ENCODE measurements at places on chromosomes 4 and X.
A peak's percentile ranks its signal among the peaks of the same experiment; 100 is the strongest.

- no peak for DNase-seq
Observed at GRCh38 chr4:41787931-41788330, 39.4 kb upstream of the PHOX2B start.

GRCh38 chr4:86971355-86971683, 36.5 kb downstream of the AFF1 start:
- no peak for DNase-seq

- no peak for DNase-seq
Observed at GRCh38 chr4:101337688-101338087, 9.6 kb downstream of the PPP3CA start.

GRCh38 chrX:6890544-6891261, 256.8 kb upstream of the STS start:
- DNase-seq, result no peak

- DNase-seq, result peak; percentile 32
Observed at GRCh38 chr4:171812665-171813525, at the start of gene GALNTL6. Gene GALNTL6 (plus strand): TSS chr4:171813404.

DNA sequence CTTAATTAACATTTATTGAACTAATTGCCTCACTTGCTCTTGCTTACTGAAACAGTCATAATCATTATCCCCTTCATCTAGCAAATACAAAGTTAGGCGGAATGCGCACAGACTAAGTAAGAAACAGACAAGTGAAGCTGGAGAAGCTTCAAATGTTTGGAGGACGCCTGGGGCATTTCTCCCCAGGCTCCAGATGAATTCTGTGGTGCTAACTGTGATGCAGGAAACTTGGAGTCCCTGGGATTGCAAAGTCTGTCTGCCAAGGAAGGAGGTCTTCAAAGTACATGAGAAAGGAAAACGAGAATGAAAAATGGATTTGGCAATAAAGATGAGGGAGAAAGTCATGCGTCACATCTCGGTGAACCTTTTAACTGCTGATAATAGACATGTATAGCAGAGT, 23.6 kb upstream of the MFAP3L start:
- no peak for DNase-seq

- DNase-seq, result peak; percentile 17
Observed at GRCh38 chr4:107120661-107121060, 84.5 kb upstream of the DKK2 start.

- DNase-seq, result no peak
Observed at GRCh38 chrX:2875798-2876399, 47.2 kb downstream of the GYG2 start.

DNA sequence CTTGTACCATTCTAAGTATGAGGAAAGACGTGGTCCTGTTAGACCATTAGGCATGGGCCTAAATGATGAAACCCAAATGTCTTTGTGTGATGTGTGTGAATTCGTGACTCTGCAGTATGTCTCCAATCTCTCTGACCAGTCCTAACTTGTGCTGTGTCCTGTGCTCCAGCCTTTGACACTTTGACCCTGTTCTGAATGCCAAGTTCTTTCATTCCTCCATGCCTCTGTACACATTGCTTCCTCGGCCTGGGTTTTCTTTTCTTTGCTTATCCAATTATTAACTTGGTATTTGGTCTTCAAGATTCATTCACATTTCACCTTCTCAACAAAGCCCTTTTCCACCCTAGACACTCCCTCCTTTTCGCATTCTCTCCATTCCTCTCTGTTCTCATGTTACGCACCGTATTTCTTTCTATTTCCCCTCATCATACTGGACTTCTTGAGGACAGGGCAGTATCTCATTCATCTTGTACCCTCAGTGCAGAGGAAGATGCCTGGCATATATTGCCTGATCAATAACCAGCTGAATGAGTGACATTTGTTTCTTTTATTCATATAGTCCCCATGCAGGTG, 138.7 kb downstream of the F11 start:
- DNase-seq, result no peak

DNA sequence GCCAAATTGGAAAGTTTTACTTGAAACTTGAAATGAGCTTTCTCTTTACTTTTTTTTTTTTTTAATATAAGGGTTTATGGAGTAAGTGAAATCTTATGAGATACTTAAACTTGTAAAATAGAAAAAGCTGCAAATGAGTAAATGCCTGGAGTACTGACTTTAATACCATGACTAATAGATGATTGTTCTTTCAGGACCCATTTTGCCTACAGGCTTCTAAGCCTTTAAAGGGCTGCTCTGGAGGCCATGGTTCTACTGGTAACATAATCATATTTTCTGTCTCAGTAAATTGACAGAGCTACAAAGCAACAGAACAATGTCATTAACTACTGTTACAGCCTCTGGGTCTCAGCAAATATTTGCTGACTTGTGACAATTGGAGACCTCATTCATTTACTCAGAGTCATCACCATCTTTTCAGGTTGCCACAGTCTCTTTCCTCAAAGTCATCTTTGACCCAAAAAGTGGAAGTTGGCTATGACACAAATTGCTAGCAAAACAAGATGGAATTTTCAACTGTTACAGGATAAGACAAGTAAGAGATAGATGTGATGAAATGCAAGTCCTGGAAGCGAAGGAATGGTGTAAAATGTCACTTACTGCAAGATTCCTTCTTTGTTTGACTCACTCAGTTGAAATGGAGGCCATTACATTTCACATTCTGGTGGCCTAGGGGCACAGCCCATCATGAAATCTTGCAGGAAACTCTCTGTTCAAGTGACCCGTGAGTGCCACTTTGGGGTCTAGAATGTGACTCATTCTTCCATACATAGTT, 132.7 kb downstream of the BTC start:
- DNase-seq, result no peak

- DNase-seq, result no peak
Observed at GRCh38 chr4:113674251-113674650, 87.3 kb downstream of the CAMK2D start.

- DNase-seq, result no peak
Observed at GRCh38 chr4:92733231-92733630, 429.5 kb downstream of the GRID2 start.

GRCh38 chr4:86876894-86877685, 15.1 kb downstream of the C4orf36 start:
- peak; percentile 22 for DNase-seq

DNA sequence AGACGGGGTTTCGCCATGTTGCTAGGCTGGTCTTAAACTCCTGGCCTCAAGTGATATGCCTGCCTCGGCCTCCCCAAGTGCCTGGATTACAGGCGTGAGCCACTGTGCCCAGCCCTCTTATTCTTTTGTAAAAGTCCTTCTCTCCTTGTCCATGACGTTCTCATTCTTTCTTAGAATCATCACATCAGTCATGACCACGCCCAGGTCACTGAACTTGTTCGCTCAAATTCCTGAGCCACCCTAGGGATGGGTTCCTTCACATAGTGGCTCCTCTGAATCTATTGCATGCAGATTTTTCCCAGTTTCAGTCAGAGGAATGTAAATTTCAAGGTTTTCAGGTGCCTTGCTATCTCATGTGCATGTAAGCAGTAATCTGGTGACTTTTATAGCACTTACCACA, 15.7 kb downstream of the JADE1 start:
- no peak for DNase-seq

- peak; percentile 19 for DNase-seq
Observed at GRCh38 chrX:140572724-140573123, 67.9 kb upstream of the SOX3 start.

Measured in femur (tissue), 1 donor.